Progenitor cell of endocrine pancreas (in vitro differentiated cells): ENCODE measurements at places on chromosomes 4 and X. TPM values are rescaled to one million over a fixed set of nuclear protein-coding genes. Genes with fewer than 3 reads are reported as not detected.

DNA sequence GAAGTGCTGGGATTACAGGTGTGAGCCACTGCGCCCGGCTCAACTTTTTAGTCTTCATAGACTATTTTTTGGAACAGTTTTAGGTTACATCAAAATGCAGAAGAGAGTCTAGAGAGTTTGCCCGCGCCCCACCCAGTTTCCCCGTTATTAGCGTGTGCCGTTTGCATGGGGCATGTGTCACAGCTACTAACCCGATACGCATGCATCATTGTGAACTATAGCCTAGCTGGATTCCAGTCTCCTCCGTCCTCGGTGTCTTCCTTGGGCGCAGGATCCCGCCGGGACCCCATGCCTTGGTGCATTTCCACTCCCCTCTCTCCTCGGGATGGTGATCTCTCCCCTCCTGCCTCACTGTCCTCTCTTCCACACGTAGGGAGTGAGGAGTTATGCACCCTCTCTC is 85.5 kb upstream of the ADRA2C start:
- no peak overlapping the region for H3K27ac ChIP-seq
- no peak for DNase-seq
- peaks cover 35% of the 10 kb centered on the region for H3K27me3 ChIP-seq
- H3K4me3 ChIP-seq, result no peak overlapping the region
- no peaks in the 10 kb centered on the region for H3K36me3 ChIP-seq

DNA sequence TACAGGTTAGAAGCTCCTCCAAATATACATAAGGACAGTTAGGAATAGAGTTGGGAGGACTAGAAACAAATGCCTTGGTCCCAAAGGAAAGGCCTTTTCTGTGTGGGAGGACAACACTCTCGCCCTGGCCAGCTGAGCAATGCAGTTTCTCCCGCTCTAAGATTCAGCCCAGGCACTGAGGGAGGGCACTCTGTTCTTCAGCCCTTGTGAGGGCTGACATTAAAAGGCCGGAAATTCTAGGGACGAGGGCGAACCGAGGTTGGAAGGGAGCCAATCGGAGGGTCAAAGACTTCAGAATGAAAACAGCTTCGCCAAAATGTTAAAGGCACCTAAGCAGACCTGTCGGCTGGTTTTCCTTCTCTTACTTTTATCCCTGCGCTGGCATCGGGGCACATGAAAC is 2.9 kb upstream of the PTCHD1 start:
- H3K4me3 ChIP-seq, result peak overlapping the region; percentile 79
- H3K27ac ChIP-seq, result no peak overlapping the region
- peaks cover 82% of the 10 kb centered on the region for H3K27me3 ChIP-seq
- no peaks in the 10 kb centered on the region for H3K36me3 ChIP-seq
- no peak for DNase-seq

Gene CCDC110
- 2.0 and 3.1 TPM in 2 replicates for total RNA-seq

GRCh38 chr4:78770091-78770642 is 6.0 kb upstream of the BMP2K start:
- no peak overlapping the region for H3K4me3 ChIP-seq
- peaks cover 5% of the 10 kb centered on the region for H3K4me1 ChIP-seq
- no peak for DNase-seq
- no peaks in the 10 kb centered on the region for H3K27me3 ChIP-seq
- no peak overlapping the region for H3K27ac ChIP-seq

DNA sequence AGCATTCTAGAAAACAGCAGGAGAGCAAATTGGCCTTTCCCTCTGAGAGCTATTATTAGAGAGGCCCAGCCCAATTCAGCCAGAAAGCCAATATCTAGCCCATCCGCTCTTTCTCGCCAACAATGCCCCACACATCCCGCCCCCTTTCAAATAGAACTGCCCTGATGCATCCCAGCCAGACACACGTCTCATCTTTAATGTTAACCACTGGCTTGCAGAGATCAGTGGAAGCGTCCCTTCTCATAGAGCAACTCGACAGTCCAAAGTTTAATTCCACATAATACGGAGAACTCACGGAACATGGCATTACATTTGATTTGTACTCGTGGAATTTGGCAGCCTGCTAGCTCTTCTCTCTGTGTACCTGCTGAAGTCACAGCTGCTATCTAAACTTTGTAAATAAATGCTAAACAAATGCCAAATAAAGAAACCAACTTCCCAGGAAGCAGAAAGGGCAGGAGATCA is 304.4 kb downstream of the DHX15 start:
- no peak for DNase-seq
- H3K27ac ChIP-seq, result no peak overlapping the region
- no peaks in the 10 kb centered on the region for H3K36me3 ChIP-seq
- no peak overlapping the region for H3K4me3 ChIP-seq
- H3K27me3 ChIP-seq, result peaks cover 14% of the 10 kb centered on the region

DNA sequence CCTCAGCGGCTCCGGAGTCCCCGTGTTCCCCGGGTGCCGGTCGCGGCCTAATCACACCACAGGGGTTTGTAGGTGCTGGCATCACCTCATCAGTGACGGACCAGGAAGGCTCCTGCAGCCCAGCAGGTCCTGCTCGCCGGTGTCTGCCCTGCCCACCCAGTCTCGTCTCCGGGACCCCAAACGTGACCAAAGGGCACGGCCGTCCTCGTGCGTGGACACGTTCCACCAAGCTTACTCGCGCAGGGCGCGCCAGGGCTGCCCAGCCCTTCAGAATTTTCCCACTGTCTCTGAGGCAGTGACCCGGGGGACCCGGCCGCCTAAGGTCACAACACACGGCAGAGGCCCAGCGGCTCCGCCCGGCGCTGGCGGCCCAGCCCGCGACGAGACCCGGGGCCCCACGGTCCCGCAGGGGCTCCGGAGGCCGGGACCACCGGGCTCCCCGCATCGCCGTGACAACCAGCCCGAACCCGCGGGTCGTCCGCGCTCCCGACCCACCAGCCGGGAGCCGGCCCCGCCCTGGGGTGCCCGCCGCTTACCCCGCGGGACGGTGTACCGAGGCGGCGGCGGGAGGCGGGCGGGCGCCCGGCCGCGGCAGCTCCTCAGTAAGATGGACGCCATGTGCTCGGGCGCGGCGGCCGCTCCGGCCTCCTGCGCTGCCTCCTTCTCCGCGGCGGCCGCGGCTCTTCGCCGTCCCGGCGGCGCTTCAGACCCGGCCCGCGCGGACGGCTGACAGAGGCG is 454 bp downstream of the LETM1 start:
- H3K27ac ChIP-seq, result no peak overlapping the region
- H3K4me3 ChIP-seq, result peak overlapping the region; percentile 78
- H3K27me3 ChIP-seq, result peaks cover 3% of the 10 kb centered on the region

Gene CT45A1
- total RNA-seq, result not detected in 2 replicates
